ENCODE measurements at places on chromosomes 5 and 9. TPM values are rescaled to one million over a fixed set of nuclear protein-coding genes. Genes with fewer than 3 reads are reported as not detected.

The GABRB2 gene
- not detected for total RNA-seq

The EMB gene
- total RNA-seq = 0.74 TPM

The HBEGF gene
- 2.4 TPM for total RNA-seq

The PCDHB8 gene
- total RNA-seq = not detected

The ANAPC2 gene
- 10.3 TPM for total RNA-seq

The NDFIP1 gene
- total RNA-seq = 58.2 TPM

The FAM200C gene
- 2.7 TPM for total RNA-seq

The UBAP1 gene
- 22.9 TPM for total RNA-seq

The CCL19 gene
- not detected for total RNA-seq

The SLC2A8 gene
- total RNA-seq = 9.2 TPM

The WDR36 gene
- total RNA-seq = 31.4 TPM

The CD14 gene
- 0.17 TPM for total RNA-seq

The HRH2 gene
- total RNA-seq = 0.17 TPM

The ROR2 gene
- 16.5 TPM for total RNA-seq

The TMC1 gene
- not detected for total RNA-seq

The POU5F2 gene
- total RNA-seq = under 0.01 TPM

The CNTLN gene
- 5.9 TPM for total RNA-seq

The TRIM7 gene
- total RNA-seq = 7.6 TPM

The IL9 gene
- not detected for total RNA-seq

The GZMA gene
- not detected for total RNA-seq

The ECSCR gene
- 1.0 TPM for total RNA-seq

The VPS13A gene
- 4.6 TPM for total RNA-seq

The MSMP gene
- total RNA-seq = not detected

The FBP1 gene
- not detected for total RNA-seq

The ZNF366 gene
- total RNA-seq = not detected

The CCDC152 gene
- 4.0 TPM for total RNA-seq

The SHISAL2B gene
- not detected for total RNA-seq

The PFDN1 gene
- total RNA-seq = 99.0 TPM

The FRMD3 gene
- 0.59 TPM for total RNA-seq

The POLR3G gene
- 14.6 TPM for total RNA-seq
